ENCODE measurements at places on chromosomes 1 and 21.
A peak's percentile ranks its signal among the peaks of the same experiment; 100 is the strongest.

DNA sequence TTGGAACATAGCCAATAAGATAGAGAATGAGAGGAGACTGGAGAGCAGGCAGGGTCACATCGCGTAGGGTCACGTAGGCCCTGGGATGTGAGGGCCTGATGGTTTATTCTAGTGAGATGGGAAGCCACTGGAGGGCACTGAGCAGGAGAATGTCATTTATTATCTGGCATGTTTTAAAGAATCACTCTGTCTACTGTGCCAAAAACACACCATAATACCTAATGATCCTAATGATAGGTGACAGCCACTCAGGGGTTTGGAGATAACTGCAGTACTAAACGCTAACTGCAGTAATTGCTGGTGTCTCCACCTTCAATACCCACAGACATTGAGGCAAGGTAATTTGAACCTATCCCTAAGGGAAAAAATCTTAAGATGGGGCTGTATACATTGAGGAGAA is 185.4 kb downstream of the TTLL7 start:
- no peak for DNase-seq

GRCh38 chr1:26280333-26281042 is 602 bp downstream of the SH3BGRL3 start:
- DNase-seq: peak; percentile 60

- no peak for DNase-seq
Measured at GRCh38 chr1:245996811-245997210, 510.3 kb downstream of the SMYD3 start.

- no peak for DNase-seq
Measured at GRCh38 chr1:96130432-96130831, 591.2 kb upstream of the PTBP2 start.

DNA sequence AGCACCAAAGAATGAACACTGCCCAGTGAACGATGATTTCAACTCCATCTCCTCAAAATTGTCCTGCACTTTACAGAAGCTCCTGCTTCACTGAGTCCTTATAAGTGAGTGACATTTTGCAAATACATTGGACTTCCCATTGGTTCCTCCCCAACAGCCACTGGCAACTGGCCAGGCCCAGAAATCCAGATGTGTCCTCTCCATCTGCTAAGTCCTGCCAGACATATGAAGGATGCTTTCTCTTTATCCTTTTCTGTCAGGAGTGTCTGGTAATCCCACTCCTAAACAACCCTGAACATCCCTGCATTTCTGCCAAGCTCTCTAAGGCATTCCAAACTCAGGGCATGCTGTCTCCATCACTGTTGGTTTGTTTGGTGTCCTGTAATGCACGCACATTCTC is 271.8 kb downstream of the RRAGC start:
- DNase-seq: no peak

DNA sequence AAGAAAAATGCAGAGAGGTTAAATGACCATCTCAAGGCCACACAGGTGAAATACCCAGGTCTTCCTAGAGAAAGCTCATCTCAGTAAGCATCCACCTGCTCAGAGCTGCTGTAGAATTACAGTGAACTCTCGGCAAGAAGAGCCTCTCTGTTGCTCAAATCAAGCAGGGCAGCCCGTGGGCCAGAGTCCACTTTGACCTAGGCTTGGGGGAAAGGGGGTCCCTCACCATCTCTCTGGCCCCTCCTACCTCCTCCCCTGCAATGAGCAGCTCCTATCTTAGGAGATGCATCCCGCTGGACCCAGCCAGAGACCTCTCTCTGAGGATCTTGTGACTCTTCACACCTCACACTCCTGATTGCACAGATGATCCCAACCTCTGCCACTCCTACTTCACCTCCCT is 364.7 kb downstream of the PTPRU start:
- DNase-seq: no peak

GRCh38 chr1:218459450-218459849 is 114.3 kb downstream of the TGFB2 start:
- DNase-seq: no peak

DNA sequence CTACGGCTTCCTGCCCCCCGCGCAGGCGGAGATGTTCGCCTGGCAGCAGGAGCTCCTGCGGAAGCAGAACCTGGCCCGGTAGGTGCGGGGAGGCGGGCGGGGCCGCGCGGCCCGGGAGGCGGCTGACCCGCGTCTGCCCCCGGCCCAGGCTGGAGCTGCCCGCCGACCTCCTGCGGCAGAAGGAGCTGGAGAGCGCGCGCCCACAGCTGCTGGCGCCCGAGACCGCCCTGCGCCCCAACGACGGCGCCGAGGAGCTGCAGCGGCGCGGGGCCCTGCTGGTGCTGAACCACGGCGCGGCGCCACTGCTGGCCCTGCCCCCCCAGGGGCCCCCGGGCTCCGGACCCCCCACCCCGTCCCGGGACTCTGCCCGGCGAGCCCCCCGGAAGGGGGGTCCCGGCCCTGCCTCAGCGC is 16.6 kb downstream of the NOC2L start:
- no peak for DNase-seq

- peak; percentile 1 for DNase-seq
Measured at GRCh38 chr1:37306461-37306860, 167.9 kb upstream of the ZC3H12A start.

- DNase-seq: no peak
Measured at GRCh38 chr1:228097333-228098081, 5.6 kb downstream of the C1orf35 start.

- no peak for DNase-seq
Measured at GRCh38 chr1:182851825-182852224, 12.7 kb downstream of the DHX9 start.

DNA sequence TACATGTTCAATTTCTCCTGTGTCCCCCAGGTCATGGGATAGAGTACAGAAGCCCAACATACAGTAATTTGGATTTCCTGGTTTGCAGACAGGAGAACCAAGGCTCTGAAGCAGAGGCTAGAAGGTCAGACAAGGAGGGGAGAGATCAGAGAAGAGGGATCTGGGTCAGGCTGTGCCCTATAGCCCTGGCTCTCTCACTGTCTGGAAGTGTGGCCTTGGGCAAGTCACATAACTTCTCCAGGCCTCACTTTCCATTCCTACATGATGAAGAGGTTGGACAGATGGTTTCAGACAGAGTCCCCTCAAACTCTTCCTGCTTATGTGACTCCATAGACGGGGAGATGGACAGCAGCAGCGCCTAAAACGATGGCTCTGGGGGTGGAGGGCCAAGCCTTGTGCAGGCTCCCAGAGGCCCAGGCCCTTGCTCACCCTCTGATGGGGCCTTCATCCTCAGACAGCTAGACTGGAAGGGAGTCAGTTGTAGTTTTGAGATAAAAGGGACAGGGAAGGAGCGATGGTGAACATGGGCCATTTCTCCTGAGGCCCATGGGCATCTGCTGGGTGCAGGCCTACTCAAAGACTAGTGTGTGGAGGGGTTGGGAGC is 2.9 kb downstream of the TRIM62 start:
- no peak for DNase-seq

DNA sequence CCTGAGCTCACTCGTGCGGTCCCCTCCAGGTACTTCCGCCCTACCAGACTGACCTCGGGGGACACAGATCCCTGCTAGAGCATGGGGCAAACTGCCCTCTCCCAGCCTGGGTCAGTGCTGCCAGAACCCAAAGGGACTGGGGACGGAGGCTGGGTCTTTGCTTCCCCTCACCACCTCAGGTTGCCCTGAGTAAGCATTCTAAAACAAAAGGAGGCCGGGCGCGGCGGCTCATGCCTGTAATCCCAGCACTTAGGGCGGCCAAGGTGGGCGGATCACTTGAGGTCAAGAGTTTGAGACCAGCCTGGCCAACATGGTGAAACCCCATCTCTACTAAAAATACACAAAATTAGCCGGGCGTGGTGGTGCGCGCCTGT is 108.4 kb downstream of the SPSB1 start:
- DNase-seq: no peak

DNA sequence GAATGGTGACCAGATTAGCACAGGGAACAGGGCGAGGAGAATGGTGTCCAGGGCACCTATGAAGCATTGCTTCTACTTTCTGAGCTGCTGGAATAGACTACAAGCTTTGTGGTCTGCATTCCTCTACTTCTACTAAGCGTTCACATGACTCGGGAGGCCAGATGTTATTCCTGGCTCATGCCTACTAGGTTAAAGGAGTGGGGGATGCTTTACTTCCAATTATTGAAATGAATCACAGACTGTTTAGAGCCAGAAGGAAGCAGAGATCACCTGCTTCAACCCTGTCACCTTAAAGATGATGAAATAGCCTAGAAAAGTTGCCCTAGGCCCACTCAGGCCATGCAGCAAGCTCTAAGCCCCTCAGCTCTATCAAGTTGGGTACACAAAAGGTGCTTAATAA is 633.5 kb downstream of the KIF26B start:
- DNase-seq: peak; percentile 97

DNA sequence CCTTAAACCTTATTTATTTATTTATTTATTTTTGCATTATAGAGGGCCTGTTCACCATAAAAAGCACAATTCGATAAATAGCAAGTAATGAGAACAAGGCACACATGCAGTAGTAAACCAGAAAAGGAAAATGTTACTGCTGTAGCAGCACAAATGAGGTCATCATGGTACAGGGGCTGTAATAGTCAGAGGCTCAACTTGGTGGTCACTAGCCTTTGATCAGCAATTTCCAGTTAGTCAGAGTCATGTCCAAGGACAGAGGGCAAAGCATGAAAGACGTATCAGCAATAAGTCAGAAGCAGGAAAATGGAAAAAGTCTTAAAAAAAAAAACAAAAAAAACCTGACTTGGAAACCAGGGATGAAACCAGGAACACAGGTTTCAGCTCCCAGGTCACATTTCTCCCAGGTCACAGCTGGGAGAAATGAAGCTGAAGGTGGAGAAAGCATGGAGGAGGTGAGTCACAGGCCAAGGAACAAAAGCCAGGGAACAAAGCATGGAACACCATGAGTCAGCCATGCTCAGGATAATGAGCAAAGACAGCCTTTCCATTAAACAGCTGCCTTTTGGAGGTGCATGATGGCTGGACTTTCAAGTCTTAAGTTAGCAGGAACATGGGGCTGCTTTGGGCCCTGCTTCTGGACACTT is 556.3 kb downstream of the LTN1 start:
- DNase-seq: peak; percentile 96

DNA sequence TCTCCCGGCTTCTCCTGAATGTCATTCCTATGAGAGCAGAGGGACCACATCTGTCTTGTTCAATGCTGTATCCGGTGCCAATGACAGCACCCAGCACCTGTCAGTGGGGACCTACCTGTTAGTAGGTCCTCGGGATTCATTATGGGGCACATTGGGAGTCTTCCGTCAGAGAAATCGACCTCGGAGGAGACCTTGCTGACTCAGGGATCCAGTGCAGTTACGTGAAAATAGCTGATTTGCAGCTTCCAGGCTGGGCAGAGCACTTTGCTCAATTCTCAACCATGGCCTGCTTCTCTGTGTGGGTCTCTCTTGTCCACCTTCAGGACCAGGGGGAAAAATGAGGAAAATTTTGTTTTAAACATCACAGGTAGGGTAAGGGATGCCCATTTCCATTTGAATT is 130.2 kb downstream of the PRDM2 start:
- DNase-seq: no peak

DNA sequence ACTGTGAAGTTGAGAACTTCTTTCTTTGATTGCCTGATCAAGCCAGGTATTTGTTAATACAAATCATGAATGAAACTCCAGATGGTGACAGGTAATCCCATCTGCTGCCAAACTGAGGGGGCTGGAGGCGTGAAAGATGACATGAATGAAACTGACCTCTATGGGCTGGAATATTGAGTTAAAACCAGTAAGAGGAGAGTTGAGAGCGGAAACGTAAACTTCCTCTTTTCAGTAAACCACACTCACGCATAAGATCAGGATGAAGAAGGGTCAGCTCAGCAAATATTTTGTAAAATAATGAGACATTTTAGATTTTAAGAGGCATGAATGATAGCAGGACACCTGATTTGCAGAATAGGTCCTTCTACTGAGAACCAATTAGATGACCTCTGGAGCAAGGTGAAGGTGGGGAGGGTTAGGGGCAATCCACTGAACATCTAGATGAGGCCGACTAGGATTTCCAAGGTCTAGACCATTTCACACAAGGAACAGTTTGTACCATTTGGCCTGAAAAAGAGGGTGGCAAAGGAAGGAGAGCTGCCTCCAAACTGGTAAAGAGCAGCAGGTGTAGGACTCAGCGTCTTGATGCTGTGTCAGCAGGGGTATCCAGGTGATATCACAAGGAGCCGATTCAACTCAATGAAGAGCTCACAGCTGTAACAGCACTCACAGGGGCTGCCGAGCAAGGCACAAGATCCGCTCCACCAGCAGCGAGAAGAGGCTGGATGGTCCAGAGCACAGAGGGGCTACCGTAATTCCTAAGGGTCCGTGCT is 132.6 kb downstream of the NTPCR start:
- no peak for DNase-seq

DNA sequence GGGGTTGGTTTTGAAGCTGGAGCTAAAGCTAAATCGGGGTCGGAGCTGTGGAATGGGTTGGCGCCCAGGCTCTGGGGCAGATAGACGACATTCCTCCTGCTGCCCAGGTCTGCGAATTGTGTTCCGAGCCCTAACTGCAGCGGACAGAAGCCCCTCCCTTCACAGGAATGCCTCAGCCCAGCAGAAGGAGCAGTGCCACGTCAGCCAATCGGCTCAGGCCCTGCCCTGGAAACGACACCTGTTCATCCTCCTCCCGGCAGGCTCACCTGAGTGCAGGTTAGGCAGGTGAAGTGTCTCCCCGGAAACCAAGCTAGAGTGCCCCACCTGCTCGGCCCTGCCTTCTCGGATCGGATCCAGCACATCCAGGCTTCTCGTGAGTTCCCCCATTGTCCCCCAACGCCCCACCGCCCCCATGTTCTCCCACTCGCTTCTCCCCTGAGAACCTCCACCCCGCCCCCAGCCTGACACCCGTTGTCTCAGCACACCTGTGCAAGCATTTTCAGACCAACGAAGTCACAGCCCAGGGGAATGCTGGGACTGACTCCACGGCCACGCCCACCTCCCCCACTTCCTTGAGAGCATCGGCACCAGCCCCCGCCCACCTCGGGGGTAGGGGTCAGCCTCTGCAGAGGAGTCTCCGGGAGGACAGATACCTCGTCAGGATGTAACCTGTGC is 775 bp downstream of the TMEM125 start:
- DNase-seq: no peak

DNA sequence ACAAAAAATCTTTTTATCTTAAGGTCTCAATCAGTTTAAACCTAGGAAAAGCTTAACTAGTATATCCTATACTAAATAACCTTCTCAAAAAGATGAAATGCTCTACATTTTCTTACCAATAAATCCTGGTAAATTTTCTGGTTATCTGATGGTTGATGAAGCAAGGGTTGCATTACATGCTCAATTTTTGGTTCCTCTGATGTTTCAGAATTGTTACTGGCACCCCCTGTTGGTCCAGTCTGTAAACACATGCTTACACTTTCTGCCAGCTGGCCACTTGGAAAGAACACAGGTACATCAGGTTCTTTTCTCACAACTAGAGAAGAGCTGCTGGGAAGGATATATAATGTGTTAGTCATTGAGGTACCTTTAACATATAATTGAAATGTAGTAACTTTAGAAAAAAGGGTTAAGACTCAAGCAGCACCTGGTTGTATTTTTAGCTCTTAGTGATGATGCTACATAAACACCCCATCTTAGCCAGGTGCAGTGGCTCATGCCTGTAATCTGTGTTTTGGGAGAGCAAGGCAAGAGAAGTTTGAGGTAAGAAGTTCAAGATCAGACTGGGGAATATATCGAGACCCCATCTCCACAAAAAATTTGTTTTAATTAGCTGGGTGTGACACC is 30.9 kb upstream of the TAL1 start:
- DNase-seq: peak; percentile 54

GRCh38 chr1:57324388-57324787 is 99.5 kb downstream of the DAB1 start:
- no peak for DNase-seq

Measured in fibroblast of mammary gland (primary cell).